ENCODE measurements at places on chromosomes 2 and 18.

GRCh38 chr2:232412986-232413385 lies 6.3 kb downstream of the ALPG start:
- no peak for DNase-seq

DNA sequence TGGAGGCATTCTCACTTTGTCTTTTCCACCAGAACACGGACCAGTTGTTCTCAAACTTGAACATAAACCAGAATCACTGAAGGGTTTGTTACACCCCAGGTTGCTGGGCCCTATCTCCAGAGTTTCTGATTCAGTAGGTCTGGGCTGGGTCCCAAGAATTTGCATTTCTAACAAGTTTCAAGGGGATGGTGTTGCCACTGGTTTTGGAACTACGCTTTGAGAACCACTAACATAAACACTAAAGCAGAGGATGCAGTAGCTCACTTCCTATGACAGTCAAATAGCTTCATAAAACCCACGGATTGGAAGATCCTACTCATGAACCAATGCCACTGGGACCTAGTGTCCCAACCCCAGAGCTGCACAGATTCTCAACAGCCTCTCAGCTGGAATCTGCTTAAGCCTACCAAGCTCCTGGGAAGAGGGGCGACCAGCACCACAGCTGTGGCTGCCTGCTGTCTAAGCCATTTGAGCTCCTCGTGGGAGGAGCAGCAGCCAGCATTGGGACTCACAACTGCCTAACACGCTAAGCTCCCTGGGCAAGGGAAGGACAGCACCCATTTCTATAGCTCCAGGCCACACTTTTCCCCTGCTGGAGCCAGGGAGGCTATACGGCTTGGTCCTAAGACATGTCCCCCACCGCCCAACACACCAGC lies 62.5 kb downstream of the C1D start:
- DNase-seq = peak; percentile 66

GRCh38 chr2:37872192-37872750 lies 52.8 kb upstream of the RMDN2 start:
- peak; percentile 47 for DNase-seq

- no peak for DNase-seq
Measured at GRCh38 chr18:51907687-51908597, 432.1 kb upstream of the DCC start.

- DNase-seq = peak; percentile 57
Measured at GRCh38 chr18:54444319-54444914, 86.7 kb downstream of the C18orf54 start.
